Gastroesophageal sphincter (tissue), 4 donors: ENCODE measurements at places on chromosomes 1 and 21. TPM values are rescaled to one million over a fixed set of nuclear protein-coding genes. Genes with fewer than 3 reads are reported as not detected.

LRRC8B gene
- 4.7 TPM for total RNA-seq

- no peak for ATAC-seq
Measured at GRCh38 chr1:64302971-64303370, 99.5 kb downstream of the UBE2U start.

- no peak for ATAC-seq
Measured at GRCh38 chr1:204581759-204582158, 65.6 kb downstream of the MDM4 start.

RIPPLY3 gene
- total RNA-seq: not detected

- ATAC-seq: no peak
Measured at GRCh38 chr1:64229307-64229706, 25.9 kb downstream of the UBE2U start.

GUCA2B gene
- not detected for total RNA-seq

ZBTB37 gene
- 8.7 TPM for total RNA-seq

JAK1 gene
- 132 TPM for total RNA-seq

NCMAP gene
- 0.16 TPM for total RNA-seq
